ENCODE measurements at places on chromosomes 5 and 9.

- DNase-seq = no peak
These were observed 74.2 kb downstream of the PTPN3 start for GRCh38 chr9:109423877-109424276.

- no peak for DNase-seq
These were observed 109.5 kb upstream of the SLC28A3 start for GRCh38 chr9:84450029-84450428.

DNA sequence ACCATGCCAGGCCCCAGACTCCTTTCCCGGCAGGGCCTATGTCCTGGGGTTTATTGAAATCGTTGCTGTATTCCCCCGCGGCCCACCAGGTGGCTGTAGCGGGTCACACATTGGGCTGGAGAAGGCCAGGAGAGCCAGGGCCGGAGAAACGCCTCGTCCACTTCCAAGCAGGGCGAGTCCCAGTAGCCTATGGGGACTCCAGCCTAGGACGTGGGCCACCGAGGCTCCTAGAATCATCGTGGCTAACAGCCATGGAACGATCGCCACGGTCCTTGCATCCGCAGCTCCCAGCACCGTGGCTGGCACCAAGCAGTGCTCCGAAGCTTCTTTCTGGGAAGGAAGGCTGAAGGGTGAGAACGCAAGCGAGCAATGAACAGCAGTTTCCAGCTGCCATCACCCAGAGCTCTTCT is 87.7 kb downstream of the ENTREP1 start:
- peak; percentile 59 for DNase-seq

DNA sequence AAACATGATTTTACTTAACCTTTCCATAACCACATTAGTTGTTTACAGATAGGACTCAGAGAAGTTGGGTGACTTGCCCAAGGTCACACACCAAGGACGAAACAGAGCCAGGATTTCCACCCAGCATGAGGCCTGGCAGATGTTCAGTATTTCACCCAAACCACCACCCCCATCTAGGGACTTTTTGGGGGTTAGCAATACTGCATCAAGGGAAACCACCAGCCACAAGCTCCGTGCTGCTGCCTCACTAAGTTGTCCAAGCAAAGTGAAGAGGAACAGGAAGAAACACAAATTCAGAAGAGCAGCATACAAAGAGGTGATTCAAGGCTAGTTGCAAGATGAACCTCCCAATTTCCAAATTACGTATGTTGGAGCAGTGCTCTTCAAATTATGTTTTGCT is 219.6 kb upstream of the RORB start:
- no peak for DNase-seq

DNA sequence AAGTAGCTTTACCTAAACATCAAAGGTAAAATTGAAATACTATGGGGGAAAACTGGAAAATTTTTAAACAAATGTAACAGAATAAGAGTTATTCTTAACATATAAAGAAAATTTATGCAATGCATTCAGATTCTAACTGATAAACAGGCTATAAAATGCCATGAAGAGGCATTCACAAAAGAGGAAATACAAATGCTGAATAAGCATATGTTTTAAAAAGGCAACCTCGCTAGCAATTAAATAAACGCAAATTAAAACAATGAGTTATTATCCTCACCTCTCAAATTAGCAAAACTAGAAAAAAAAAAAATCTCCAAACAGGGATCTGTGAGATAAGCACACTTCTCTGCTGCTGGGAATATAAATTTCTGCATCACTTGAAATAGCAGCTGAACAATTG is 63.2 kb upstream of the BRINP1 start:
- no peak for DNase-seq

- DNase-seq = no peak
These were observed 64.2 kb upstream of the SMIM23 start for GRCh38 chr5:171721464-171721863.

- DNase-seq = peak; percentile 25
These were observed 658.4 kb downstream of the EFNA5 start for GRCh38 chr5:107012371-107012770.

GRCh38 chr5:40121236-40121635 is 558.5 kb upstream of the PTGER4 start:
- no peak for DNase-seq

- DNase-seq = no peak
These were observed 42.7 kb downstream of the SVEP1 start for GRCh38 chr9:110536822-110537221.

DNA sequence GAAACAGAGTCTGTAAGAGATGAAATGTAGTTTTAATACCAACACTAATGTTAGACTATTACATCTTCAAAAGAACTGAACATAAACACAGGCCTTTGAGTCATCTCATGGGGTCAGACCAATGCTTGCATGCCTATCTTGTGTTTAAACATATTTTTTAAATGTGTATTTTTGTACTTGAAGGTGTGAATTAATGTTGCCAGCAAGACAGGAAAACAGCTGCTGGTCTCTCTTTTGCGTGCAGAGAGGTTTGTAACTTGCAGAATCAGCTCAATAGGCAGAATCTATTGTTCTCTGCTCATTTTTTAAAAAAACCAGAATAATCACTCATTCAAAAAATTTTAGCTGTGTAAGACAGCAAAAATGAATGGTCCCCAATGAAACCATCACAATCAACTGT is 180.2 kb downstream of the ALDH1A1 start:
- no peak for DNase-seq

- DNase-seq = no peak
These were observed 23.5 kb upstream of the GHR start for GRCh38 chr5:42399702-42400101.

GRCh38 chr9:72983512-72984225 is 30.8 kb upstream of the ALDH1A1 start:
- DNase-seq = no peak

DNA sequence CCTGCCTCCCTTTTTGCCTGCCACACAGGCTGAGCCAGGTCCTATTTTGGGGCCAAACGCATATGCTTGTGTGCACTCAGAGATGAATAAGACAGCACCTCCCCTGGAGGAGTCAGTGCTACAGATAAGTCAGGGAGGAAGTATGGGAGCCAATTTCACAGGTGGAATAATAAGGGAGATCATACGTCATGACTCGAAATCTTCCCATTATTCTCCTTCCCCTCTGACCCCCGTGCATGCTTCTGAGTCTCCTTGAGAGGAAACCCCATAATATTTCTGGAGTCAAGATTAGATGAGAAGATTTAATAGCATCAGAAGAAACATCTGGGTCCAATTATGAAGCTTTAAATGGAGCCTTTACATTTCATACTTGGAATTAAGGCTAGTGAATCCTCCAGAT is 15.1 kb upstream of the ZCCHC7 start:
- DNase-seq = no peak

DNA sequence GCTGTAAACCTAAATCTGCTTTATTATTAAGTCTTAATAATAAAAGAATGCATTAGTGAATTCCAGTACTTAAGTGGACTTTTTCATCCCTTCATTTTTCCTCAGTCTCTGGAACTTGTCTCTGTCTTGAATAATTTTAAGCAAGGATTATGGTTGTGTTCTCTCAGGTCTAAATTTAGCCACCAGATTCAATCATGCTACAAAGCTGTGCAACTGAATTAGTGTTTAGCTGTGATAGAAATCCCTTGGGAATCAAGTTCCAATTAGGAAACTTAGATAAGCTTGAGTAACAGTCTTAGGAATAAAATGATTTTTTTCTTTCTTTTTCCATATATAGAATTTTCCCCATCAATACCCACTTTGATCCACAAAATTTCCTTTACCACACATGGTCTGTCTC is 104.3 kb downstream of the PLPPR1 start:
- DNase-seq = no peak

DNA sequence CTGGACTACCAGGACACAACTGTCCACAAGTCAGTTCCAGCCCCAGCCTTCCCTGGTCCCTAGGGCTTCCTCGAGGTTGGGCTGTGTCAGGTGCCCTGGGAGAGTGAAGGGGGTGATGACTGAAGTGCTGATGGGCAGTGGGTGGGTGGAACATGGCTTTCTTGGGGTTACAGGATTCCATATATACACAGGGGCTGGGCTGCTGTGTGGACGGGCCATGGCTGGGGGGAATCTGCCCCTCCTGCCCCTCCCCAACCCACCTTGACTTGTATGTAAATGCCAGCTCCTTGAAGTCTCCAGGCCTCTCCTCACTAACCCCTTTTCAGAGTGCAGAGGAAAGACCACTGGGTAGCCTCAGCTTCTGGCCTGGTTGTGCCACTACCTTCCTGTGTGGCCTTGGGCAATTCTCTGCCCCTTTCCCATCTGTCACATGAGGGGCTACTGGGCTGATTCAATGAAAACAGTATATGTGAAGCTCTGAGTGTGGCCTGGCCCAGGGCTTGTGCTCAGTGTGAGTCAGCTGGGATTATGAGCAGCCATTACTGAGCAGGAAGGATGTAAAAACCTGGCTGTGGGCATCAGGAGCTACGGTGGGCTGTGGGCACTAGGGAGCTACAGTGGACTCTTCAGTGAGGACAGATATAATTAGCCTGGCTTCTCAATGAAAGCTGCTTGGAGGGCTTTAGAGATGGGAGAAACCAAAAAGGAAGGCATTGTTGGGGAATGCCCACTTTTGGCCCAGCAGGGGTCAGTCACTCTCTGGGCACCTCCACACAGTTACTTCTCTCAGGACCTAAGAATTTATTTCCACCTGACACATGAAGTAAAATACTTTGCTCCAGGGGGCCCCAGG is 23.3 kb downstream of the PITX1 start:
- no peak for DNase-seq

DNA sequence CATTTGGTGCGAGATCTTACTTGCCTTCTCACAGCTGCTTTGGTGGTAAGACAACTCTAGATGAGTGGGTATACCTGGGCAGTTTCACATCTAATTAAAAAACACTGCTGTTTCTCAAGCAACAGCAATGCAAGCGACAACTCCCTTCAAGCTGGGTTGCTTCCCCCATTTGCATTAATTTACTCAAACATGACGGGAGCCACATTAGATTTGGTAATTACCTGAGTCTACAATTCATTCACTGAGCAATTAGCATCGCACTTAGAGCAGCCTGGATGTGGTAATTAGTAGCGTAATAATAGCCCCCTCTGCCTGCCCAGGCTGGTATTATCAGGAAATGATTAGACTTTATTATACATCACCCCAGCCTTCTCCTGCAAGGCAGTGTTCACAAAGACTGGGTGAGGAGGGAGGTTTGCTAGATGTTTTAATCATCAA is 73.4 kb downstream of the FBXO38 start:
- no peak for DNase-seq

DNA sequence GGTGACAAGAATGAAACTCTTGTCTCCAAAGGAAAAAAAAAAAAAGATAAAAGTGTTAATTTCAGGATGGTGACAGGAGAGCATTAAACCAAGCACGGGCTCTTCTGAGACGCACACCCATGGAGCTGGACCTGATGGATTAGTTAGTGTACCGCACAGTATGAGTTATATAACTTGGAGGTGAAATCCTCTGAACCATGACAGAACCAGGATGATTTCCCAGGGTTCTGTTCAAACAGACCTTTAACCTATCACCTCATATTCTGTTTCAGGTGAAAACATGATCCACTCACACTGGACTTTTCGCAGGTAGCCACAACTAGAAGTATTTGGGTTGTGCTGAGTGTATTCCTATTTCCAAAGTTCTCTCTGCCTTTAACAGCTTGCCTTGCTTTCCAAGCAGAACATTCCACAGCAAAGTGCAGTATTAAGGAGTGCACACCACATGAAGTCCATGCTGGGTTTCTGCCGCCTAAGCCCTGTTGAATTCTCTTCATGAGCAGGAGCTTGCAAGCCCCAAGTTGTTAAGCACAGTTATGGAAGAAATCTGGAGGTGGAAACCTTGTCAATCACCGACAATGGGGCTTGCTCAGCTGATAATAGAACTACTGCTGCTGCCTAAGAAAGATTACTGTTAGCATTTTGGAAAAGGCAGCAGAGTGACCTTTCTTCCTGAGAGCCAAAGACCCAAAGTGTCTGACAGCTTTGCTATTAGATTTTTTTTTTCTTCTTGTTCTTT is 461.7 kb downstream of the TLE1 start:
- DNase-seq = no peak

- DNase-seq = no peak
These were observed 19.4 kb upstream of the HMCN2 start for GRCh38 chr9:130246126-130246525.

- no peak for DNase-seq
These were observed 63.3 kb upstream of the SLCO6A1 start for GRCh38 chr5:102561894-102562760.

DNA sequence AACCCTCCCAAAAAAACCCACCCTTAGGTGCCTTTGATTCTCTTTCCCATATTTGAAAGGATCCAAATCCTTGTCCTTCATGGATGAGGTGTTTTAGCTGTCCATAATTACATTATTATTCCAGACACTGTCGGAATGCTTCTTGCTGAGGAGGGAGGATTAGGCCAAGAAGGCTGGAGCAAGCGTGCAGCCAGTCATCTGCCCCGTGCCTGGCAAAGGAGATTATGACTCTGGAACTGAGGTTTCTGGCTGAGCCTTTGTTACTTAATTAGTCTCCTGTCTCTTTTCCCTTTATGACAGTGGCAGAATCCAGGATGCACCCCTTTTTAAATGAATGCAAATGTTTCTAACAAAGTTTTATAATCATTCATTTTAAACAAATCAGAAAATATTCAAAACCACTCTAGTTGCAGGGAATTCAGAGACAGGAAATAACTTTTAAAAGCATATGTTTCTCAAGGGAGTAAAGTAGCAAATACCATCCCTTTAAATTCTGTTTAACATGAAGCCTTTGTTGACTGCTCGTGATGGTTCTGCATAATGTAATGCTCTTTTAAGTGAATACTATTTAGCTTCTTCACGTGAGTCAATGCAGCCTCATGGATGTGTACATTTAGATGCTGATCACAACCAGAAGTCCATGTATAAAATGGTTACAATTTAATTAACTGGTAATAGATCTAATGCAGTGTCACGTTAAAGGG is 69.8 kb downstream of the GALNT10 start:
- DNase-seq = no peak

DNA sequence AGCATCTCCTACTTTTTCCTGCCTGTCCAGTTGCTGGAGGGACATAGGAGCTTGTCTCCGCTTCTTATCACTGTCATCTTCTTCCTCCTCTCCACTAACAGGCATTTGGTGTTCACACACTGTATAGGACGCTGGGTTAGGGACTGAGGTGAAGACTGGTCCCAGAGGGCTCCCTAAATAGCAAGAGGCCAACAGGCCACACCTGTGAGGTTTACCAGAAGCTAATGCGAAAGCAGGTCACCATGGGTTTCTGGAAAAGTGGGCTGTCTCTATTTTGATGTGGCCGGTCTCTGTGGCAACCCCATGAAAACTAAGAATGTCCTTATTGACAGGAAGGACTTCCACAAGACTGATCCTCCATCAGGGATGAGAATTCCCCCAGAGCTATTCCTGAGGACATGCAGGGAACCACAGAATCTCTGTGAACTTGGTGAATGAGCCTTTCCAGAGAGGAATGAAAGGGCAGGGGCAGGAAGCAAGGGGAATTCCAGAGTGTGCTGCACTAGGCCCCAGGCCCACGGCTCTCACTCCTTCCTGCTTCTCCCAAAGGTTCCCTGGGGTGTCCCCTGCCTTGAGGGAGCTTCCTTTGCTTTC is 61.7 kb downstream of the DAP start:
- DNase-seq = no peak

GRCh38 chr5:96870094-96871026 is 5.9 kb upstream of the ERAP2 start:
- DNase-seq = no peak

GRCh38 chr5:95989283-95990048 is 27.8 kb upstream of the ELL2 start:
- DNase-seq = no peak

All from NCI-H510A treated with DMSO at 0.1 percent for 48 hours (cell line).